ENCODE measurements at places on chromosomes 11 and 22.

GRCh38 chr11:132988411-132988810 is 543.9 kb downstream of the OPCML start:
- DNase-seq: no peak

DNA sequence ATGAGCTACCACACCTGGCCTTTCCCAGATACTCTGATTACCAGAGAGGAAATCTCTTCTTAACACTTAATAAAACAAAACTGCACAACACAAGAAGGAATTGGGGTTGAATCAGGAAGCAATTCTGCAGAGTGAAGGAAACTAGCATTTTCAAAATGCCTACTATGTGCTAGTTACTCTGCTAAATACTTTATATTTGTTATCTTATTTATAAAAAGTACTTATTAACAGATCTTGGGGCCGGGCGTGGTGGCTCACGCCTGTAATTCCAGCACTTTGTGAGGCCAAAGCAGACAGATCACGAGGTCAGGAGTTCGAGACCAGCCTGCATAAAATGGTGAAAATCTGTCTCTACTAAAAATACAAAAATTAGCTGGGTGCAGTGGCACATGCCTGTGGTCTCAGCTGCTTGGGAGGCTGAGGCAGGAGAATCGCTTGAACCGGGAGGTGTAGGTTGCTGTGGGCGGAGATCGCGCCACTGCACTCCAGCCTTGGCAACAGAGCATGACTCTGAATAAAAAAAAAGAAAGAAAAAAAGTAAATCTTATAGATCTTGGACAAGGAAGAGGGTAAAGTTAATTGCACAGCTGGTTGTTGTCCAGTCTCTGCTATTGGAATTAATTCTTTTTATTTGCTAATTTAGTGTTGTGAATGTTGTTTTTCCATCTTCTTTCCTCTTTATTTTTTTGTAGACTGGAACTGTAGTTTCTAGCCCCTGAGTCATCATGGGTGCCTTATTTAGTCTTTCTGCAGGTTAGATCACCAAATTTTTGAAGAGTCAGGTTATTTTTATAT is 22.1 kb downstream of the TMEM135 start:
- DNase-seq: no peak

DNA sequence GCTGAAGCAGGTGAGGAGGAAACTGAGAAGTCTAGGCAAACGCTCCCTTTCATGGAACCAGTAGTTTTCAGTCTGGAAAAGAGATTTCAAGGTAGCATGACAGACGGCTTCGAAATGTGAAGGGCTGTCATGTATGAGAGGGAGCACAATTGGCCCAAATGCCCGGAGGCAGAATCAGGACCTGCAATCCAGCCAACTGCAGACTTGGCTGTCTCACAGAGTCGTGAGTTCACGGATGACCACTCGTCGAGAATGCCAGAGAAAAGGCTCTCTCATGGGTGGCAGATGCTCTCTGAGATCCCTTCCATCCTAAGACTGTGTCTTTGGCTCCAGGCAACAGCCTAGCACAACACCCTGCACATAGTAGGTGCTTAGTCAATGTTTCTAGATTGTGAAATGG is 134.8 kb downstream of the DSCAML1 start:
- DNase-seq: no peak

GRCh38 chr11:95917193-95918036 is 6.5 kb downstream of the MTMR2 start:
- no peak for DNase-seq

DNA sequence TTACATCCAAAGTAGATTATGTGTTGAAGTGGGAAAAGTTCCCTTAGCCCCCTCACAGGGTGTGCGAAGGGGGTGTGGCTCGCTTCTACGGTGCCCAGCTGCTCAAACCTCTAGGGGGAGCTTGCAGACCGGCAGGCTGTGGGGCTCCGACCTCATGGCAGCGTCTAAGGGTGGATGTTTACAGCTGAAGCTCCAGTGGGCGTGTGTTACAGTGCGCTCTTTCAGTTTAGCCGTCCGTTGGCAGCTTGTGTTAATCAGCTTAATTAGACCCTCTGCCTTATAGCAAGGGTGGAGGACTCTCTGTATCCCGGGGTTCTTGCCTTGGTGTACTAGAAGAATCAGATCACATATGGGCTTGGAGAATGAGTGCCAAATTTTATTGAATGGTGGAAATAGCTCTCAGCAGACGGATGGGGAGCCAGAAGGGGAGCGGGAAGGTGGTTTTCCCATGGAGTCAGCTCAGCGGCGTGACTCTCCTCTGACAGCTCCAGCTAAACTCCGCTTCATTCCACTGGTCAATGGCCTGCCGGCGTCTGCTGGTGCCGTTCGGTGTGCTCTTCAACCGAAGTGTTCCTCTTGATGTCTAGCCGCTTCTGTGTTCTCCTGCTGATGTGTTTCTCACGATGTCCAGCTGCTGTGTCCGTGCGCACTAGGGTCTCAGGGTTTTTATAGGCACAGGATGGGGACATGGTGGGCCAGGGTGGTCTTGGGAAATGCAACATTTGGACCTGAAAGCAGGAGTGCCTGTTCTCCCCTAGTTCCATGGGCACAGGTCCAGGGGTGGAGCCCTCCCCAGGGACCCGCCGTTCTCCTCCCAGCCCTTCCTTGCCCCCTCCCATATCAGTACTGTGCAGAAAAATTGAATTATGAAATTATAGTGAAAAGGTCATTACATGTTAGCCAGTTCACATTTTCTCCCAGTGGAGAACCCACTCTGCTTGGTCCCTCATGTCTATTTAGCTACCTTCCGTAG is 28.6 kb upstream of the OR10G7 start:
- peak; percentile 86 for DNase-seq

DNA sequence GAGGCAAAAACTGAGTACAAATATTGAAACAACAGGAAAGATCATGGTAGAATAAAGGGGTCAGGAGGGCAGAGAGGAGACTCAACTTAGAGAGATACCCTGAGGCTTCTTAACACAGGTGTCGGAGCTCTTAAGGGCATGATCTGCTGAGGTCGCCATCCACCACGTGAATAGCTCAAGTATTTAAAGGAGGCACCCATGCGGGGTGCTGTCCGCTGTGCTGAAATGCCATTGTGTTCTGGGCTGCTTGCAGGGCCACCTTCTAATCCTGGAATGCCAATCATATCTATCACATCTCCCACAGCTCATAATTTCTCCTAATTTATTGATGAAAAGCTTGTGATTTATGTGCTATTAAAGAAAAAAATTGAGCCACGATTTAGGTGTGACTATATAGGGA is 90.2 kb downstream of the SEZ6L start:
- DNase-seq: peak; percentile 59

DNA sequence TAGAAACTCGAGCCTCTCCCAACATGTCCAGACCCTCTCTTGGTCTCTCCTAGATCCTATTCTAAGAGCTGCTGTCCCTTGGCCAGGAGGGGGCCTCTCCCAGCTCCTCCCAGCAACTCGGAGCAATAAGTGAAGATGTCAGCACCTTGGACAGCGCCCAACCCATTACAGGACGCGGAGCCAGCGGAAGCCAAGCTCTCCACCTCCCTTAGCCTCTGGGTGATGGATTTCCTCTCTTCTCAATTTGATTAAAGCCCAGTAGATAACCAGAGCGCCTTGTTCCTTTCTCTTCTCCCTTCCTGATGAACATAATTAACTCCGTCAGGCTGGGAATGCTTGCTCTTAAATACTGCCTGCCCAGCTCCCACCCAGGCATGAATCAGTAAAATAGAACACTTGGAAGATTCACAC is 26.2 kb upstream of the TPBGL start:
- DNase-seq: peak; percentile 86

DNA sequence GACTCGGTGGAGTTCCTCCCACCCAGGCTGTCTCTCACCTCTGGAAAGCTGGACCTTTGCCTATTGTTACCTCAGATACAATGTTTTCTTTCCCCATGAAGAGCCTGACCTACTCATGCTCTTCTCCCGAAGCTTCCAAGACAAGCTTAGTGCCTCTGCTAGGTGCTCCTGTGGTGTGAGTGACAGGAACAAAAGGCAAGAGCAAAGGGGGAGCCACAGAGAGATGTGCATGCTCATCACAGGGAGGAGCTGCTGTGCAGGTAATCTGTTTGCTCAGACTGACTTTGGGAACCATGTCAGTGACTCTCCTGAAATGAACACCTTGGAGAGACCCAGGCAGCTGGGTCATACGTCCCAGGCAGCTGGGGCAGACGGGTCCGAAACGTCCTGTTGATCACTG is 53.6 kb upstream of the VSTM5 start:
- DNase-seq: no peak

GRCh38 chr11:65478388-65479183 is 20.3 kb upstream of the MALAT1 start:
- no peak for DNase-seq

DNA sequence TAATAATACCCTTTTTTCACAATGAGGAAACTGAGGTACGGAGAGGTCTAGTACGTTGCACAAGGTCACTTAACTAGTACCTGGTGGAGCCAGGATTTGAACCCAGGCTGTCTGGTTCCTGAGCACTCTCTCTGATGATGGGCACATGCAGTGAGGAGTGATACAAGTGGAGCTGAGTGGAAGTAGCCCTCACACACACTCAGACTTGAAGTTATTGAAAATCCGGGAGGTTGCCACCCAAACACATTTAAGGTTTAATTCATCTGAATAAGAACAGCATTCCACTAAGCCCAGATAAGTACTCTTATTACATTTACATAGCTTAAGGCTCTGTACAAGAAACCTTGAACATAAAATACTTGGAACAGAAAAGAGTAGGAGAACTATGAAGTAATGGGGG is 4.8 kb downstream of the GRAP2 start:
- no peak for DNase-seq

GRCh38 chr11:44911029-44911814 is 39.5 kb downstream of the TP53I11 start:
- DNase-seq: peak; percentile 86

- DNase-seq: no peak
These were observed 252.1 kb upstream of the CCDC179 start for GRCh38 chr11:23112390-23112789.

DNA sequence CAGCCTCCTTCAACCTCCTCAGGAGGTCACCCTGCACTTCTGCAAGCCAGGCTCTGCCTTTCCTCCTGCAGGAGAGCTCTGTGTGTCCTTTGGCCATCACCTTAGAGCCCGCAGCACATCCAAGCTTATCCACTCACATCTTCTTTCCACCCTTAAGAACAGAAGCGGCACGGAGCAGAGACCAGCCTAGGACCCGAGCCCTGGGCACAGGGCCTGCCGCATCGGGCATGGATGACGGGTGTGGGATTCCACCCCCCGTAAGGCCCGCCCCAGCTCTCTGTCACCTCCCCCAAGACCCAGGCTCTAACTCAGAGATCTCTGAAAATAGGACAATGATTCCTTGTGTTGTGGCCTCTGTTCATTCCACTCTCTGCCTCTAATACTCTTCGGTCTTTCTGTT is 42.1 kb upstream of the PHF21B start:
- no peak for DNase-seq

- peak; percentile 82 for DNase-seq
These were observed 12.9 kb downstream of the CD59 start for GRCh38 chr11:33723238-33723881.

DNA sequence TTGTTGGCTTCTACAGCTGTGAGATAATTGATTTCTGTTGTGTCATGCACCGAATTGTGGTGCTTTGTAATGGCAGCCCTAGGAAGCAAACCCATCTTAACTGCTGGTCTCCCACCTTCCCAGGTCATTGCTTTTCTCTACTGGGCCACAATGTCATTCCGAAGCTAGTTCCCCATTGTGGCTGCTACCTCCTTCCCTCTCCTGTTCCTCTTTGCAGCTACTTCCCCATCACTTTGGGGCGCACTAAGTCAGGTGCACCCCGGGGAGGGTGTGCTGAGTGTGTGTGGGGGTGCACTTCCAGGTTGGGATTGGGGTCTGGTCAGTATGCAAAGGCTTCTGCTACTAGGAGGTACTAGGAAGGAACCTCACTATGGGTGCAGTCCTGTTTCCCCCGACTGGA is 109.3 kb downstream of the ST3GAL4 start:
- peak; percentile 75 for DNase-seq

GRCh38 chr22:16936625-16937024 is 71.4 kb downstream of the GAB4 start:
- no peak for DNase-seq

GRCh38 chr11:45609902-45610301 is 55.5 kb downstream of the CHST1 start:
- DNase-seq: no peak

DNA sequence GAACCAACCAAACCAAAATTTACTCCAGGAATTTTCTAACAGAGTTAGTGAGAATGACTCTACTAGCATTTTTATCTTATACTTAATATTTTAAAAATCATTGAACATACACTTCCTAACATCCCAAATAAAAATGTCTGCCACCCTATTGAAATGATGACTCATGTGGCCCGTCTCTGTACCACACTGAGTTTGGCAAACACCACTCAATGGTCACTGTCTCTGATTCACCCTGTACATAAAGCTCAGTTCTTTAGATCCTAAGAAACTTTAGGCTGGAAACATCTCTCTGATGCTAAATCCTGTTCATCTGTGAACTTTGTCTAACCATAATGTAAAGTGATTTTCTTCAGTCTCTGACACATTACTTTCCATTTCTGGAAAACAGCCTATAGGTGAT is 182.0 kb downstream of the CWF19L2 start:
- DNase-seq: no peak

DNA sequence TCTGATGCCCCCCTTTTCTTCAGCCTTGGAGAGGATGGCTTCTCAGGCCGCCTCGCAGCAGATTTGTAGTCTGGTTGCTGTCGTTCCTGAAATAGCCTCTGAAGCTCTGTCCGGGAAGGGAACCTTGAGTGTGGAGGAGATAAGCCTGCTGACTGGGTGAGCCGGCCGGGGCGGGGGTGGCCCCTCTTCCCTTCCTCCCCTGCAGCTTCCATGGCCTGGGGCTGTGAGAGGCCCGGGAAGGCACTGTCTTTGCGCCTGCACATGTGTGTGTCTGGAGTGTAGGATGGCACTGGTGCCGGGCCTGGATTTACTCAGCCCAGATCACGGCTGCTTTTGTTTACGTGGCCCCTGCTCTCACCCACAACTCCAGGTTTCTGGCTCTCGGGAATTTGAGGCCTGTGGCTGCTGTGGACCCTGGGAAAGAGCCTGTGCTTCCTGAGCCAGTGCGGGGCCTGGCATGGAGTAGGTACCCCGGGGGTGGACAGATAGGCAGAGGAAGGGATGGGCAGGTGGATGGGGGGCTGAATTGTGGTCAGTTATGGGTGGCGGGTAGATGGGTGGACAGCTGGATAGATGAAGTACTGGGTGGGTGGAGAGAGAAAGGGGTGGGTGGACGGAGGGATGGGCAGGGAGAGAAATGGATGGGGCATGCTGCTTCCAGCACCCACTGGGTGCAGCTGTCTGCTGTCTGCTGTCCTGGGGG is 16.6 kb downstream of the KCNQ1 start:
- no peak for DNase-seq

DNA sequence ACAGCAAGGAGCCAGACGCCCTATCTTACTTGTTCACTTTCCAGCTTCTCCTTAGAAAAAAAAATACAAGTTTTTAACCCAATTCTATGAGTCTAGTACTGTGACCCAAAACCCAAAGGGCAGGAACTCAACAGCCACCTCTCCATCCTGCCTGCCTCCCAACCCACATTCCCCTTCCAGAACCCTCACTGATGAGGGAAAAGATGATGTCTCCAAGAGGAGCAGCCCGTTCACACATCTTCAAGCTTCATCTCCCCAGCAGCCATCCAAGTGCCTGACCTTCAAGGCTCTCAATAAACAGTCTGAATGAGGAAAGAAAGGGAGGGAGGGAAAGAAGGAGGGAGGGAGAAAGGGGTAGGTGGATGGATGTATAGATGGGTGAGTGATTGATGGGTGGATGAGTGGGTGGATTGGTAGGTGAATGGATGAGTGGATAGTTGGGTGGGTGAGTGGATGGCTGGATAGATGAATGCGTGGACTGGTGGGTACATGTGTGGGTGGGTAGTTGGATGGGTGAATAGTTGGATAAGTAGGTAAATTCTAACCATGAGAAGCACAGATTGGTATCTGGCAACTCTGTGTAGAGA is 50.4 kb downstream of the IGLL5 start:
- no peak for DNase-seq

All from NB4 (cell line).